Fibroblast of the conjunctiva (primary cell): ENCODE measurements at places on chromosomes 7 and 10.

GRCh38 chr7:72751978-72752377, 76.0 kb downstream of the TYW1B start:
- no peak for DNase-seq

DNA sequence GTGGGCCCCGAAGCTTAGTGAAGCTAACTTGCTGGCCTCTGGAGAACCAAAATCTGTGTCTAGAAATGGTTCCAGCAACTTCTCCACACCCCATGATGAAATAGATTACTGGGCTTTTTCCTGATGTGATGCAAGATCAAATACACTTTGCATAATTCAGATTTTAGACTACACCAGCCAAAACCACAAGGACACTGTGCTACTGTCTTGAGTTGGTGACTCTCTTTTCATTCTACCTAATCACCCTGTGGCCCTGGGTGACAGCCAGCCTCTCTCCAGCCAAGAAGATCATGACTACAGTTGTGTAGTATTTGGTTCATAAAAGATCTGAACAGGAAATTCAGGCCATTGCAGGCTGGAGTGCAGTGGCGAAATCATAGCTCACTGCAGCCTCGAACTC, 22.2 kb downstream of the AZGP1 start:
- peak; percentile 22 for DNase-seq

DNA sequence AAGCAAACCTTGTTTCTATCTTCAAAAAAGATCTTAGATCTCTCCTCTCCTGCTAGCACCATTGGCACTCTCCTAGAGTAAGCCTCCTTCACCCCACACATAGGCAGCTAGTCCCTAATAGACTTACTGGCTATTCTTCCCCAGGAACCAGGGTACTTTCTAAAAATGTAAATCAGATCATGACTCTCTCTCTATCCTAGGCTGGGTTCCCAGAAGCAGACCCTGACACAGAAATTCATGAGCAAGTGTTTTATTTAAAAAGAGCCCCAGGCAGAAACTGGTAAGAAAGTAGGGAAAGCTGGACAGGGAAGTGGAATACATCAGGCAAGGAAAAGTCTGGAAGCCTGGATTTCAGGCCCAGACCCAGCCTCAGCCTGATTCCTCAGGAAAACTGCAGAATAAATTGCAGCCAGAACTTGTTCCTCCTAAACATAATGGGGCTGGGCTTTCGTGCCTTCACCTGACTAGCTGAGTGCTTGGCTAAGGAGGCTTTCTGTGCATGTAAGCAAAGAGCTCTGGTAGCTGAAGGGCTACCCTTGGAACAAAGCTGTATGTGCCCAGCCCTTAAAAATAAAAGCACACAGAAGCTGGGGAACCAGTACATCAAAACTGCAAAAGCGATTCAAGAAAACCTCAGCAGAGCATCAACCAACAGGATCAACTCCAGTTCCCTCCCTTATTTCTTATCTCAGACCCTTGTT, 18.8 kb upstream of the SORBS1 start:
- DNase-seq = no peak

DNA sequence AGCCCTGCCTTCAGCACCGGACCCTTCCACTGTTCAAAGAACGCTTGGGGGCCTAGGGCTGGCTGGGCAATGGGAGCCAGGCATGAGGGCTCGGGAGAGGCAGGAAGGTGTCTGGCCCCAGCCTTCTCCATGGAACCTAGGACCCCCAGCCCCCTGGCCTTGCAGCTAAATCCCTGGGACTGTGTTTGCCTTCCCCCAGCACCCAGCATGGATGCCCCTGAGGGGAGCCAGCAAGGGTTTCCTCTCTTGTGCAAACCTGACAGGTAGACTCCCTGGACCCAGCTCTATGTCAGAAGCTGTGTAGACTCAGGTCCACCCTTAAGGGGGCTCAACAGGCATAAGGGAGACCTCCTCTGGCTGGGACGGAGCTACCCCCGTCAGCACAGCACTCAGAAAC, 288.0 kb downstream of the GRID1 start:
- no peak for DNase-seq

GRCh38 chr7:90838799-90839198, 242.7 kb downstream of the CDK14 start:
- no peak for DNase-seq

DNA sequence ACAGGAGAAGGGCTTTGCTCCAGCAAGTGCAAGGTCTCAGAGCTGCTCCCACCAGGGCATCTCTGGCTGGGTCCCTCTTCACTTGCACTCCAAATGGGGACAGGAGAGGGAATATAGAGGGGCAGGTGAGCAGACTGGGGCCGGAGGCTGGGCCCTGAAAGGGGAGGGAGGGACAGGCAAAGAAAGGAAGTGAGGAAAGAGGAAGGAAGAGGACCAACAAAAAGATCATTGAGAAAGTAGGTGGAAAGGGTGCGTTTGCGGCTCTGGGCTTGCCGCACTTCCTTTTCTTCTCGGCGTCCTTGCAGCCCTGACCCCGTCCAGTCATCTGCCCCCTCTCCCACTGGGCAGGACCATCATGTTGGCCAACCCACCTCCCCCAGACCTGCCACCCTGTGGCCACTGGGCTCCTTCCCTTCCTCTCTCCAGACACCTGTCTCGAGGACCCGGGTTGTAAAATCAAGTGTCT, 14.0 kb downstream of the ITPRIP start:
- DNase-seq = no peak

GRCh38 chr7:151436446-151437158, 3.3 kb downstream of the CRYGN start:
- DNase-seq = no peak

DNA sequence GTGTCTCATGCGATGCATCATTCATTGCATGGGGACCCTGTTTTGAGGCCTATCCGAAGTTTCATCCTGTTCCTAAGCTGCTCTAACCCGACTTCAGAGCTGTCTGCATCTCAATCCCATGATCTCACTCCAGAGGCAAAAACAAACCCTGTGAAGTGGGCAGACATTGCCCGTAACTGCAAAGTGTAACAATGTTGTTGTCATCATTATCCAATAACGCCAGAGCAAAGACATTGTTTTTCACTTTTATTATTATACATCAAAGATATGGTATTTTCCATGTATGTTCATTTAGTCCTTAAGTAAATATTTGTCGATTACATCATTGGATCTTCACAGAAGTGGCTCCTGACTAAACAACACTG, 246.7 kb downstream of the KLF6 start:
- no peak for DNase-seq
